ENCODE measurements at places on chromosomes 11 and 22.
A peak's percentile ranks its signal among the peaks of the same experiment; 100 is the strongest.

DNA sequence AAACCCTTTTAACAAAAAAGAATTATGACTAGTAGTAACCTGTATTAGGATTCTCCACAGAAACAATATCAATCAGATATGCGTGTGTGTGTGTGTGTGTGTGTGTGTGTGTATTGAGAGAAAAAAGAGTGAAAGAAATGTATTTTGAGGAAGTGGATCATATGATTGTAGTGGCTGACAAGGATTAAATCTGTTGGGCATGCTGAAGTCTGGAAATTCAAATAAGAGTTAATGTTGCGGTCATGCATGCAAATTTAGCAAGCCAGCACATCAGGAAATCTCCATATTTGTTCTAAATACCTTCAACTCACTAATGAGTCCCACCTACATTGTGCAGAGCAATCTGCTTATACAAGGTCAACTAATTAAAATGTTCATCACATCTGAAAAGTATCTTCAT, 46.8 kb upstream of the IGLL5 start:
- DNase-seq, result no peak

GRCh38 chr11:64207256-64208085, 950 bp downstream of the FERMT3 start:
- no peak for DNase-seq

GRCh38 chr11:133243832-133244231, 288.5 kb downstream of the OPCML start:
- DNase-seq, result no peak

GRCh38 chr22:22906907-22907550, 19.4 kb downstream of the IGLL5 start:
- DNase-seq, result no peak

DNA sequence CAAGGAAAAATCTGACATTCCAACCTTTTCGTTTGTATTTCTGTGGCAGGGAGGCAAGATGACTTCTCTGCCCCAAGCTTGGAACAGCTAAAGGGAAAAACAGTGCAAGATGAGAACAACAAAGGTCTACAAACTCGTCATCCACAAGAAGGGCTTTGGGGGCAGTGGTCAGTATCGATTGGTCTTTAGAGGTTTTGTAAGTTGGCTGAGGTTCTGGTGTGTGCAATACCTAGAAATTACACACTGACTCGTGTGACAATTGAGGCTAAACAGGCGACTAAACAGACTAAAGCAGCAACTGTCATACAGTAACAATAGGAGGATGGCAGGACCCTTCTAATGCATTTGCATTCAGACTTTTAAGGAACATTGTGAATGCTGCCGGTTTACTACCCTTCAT, 994 bp downstream of the DEPDC5 start:
- DNase-seq, result no peak

- no peak for DNase-seq
Measured at GRCh38 chr11:10328314-10329098, 23.6 kb downstream of the ADM start.

- DNase-seq, result no peak
Measured at GRCh38 chr11:19602891-19603290, 109.7 kb upstream of the NAV2 start.

GRCh38 chr11:615504-616319, at the start of gene IRF7:
TSS of gene IRF7 (minus strand) at chr11:615950. CDS start at chr11:615364, 586 bp downstream.
- peak; percentile 79 for DNase-seq

GRCh38 chr11:413120-414081, 1.4 kb downstream of the SIGIRR start:
- DNase-seq, result no peak

GRCh38 chr11:130121445-130121978, 38.1 kb upstream of the ST14 start:
- no peak for DNase-seq

DNA sequence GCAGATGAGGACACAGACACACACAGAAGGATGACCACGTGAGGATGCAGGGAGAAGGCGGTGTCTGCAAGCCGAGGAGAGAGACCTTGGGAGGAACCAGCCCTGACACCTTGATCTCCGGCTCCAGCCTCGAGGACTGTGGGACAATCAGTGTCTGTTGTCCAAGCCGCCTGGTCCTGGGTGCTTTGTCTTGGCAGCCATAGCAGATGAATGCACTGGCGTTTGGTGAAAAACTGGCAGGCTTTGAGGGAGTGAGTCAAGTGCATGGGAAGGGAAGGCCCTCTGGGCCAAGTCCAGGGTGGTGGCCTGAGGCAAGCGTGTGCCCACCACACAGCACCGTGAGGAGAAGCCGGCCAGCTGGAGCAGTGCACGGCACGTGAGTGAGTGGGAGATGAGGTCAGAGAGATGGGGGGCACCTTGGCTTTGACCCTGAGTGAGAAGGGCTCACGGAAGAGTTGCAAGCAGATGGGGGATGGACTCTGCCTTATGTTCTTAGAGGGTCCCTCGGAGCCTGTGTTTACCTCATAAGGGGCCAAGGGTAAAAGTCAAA, 12.4 kb upstream of the BRSK2 start:
- DNase-seq, result no peak

GRCh38 chr11:118042141-118042540, 34.7 kb upstream of the TMPRSS4 start:
- no peak for DNase-seq

- no peak for DNase-seq
Measured at GRCh38 chr11:74570266-74571061, 21.9 kb upstream of the POLD3 start.

DNA sequence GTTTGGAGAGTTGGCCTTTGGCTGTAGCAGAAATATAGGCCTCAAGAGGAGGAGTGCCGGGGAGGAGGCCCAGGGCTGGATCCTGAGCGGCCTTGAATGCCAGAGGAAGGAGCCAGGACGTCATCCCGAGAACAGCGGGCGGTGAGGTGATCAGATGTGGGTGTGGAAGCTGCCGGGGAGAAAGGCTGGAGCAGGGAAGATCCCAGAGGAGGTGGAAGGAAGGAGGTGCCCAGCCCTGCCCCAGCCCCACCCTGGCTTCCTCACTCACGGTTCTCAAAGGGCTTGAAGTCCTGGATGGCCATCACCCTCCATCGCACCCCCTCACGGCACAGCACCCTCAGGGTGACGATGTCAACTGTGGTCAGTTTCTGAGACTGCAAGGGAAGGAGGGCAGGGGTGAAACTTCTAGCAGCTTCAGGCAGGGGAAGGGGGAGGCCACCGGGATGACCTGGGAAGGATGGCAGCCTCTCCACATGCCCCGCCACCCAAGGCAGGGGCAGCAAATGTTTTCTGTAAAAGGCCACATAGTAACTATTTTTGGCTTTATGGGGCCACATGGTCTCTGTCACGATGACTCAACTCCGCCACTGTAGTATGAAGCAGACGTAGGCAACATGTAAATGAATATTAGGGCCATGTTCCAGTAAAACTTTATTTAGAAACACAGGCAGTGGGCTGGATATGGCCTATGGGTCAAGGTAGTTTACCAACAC, 10.7 kb downstream of the IL2RB start:
- DNase-seq, result no peak

DNA sequence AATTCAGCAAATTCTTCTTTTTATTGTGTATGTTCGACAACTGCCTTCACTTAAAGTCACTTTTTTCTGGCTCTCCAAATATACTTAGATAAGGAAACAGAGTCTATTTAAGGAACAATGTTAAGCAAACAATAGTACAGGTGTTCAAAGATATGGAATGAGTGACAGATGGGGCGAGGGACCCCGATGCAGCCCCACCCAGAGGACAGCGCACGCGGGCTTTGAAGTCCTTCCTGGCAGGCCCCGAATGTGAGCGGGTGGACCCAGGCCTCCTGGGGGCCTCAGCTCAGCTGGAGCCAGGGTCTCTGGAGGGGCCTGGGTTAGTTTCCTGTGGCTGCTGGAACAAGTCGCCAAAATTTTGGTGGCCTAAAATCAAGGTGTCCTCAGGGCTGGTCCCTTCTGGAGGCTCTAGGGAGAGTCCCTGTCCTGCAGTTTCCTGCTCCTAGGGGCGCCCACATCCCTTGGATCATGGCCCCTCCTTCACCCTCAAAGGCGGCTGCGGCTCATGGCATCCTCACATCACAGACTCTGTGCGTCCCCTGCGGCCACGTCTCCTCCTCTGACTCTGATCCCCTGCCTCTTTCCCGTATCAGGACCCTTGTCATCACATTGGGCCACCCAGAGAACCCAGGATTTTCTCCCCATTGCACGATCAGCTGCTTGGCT, 40.6 kb upstream of the KCNQ1OT1 start:
- DNase-seq, result no peak

DNA sequence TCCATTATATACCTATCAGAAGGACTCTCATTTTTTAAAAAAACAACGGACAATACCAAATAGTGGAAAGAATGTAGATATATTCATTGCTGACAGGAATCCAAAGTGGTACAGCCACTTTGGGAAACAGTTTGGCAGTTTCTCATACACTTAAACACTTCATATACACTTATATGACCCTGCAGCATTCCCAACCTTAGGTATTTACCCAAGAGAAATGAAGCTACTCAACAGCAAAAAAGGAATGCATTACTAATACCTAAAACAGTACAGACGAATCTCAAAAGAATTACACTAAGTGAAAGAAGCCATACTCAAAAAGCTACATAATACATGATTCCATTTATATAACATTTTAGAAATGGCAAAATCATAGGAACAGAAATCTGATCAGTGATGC, 51.5 kb downstream of the RBFOX2 start:
- DNase-seq, result no peak

GRCh38 chr11:125358254-125358840, 137.7 kb downstream of the FEZ1 start:
- DNase-seq, result no peak

- DNase-seq, result peak; percentile 39
Measured at GRCh38 chr11:92225568-92226330, 1.1 kb downstream of the FAT3 start.

GRCh38 chr22:36384766-36385481, 2.8 kb downstream of the MYH9 start:
- DNase-seq, result no peak

GRCh38 chr22:27792452-27793161, 8.9 kb downstream of the MN1 start:
- no peak for DNase-seq

- no peak for DNase-seq
Measured at GRCh38 chr22:24390576-24390975, 36.8 kb upstream of the ADORA2A start.

- DNase-seq, result no peak
Measured at GRCh38 chr11:2256293-2256913, 14.0 kb downstream of the ASCL2 start.

DNA sequence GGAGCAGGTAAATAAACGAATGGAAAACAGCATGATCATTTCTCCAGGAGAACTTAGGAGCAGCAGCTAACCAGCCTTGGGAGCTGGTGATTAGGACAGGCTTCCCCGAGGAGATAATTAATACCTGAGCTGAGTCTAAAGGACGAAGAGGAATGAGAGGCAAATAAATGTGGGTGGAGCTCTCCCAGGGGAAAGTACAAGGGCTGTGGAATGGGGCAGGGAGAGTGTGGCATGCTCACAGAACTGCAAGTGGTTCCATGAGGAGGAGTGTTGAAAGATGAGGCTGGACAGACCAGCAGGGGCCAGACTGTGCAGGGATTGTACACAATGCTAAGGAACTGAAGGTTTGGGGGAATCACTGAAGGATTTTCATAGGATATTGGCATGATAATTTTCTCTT, 14.2 kb upstream of the TLCD5 start:
- no peak for DNase-seq

GRCh38 chr22:31833930-31834329, 80.1 kb downstream of the DEPDC5 start:
- no peak for DNase-seq

DNA sequence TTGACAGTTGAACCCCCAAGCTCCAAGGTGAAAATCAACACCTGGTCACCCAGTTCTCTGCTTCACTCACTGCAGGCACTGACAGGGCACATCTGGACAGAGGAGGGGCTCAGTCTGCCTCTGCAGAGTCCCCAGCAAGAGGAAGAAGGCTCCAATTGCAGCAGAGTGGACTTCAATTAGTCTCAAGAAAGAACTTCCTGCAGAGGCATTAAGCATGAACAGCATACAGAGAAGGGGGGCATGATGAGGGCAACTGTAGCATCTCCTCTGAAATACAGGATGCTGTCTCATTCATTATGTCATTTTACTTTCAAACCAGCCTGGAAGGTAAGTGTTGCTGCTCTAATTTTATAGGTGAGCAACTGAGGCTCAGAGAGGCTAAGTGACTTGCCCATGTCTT, 11.1 kb downstream of the GDPD5 start:
- DNase-seq, result no peak

GRCh38 chr11:106242718-106243415, 165.4 kb downstream of the AASDHPPT start:
- DNase-seq, result no peak

- DNase-seq, result no peak
Measured at GRCh38 chr11:112382561-112382960, 121.9 kb upstream of the PLET1 start.

GRCh38 chr11:14218728-14219127, 140.3 kb downstream of the RRAS2 start:
- no peak for DNase-seq

DNA sequence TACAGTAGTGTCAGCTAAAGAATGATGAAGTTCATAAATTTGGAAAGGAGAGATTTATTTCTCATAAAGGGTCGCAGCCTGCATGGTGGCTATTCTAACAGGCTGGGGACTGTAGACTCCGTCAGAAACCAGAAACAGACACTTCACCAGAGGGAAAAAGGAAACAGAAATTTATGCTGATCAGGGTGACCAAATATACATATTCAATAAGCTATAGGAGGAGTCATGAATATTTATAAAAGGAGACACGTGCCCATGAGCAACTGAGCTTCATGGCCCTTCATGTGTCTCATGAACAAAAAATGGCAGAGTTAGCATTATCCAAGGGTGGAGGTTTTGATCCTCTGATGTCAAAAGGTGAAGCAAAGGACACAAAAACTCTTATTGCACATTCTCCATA, 392.1 kb downstream of the LARGE1 start:
- no peak for DNase-seq

GRCh38 chr22:44091021-44091721, 67.1 kb downstream of the PARVB start:
- no peak for DNase-seq

GRCh38 chr11:1757861-1758610, 5.7 kb downstream of the CTSD start:
- DNase-seq, result no peak

DNA sequence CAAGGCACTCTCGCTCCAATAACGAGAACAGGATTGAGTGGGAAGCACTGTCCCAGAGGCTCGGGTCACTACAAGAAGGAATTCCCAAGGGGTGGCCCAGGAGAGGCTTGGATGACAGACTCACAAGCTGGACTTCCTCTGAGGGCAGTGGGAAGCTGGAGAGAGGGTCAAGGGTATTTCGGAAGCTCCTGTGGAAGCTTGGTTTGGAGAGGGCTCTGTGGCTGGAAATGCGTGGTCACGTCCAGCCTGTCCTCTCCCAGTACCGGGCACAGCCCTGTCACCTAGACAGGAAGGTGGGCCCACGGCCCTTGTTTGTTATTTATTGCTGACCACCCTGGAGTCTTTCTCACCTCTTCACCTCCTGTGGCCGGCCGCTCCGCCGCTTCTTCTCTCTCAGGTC, 5.3 kb downstream of the SYNGR1 start:
- DNase-seq, result no peak

GRCh38 chr11:32105871-32106560, 15.1 kb downstream of the RCN1 start:
- no peak for DNase-seq

- no peak for DNase-seq
Measured at GRCh38 chr11:105840391-105840790, 181.6 kb downstream of the MSANTD4 start.

GRCh38 chr11:76321340-76321739, 59.6 kb downstream of the THAP12 start:
- no peak for DNase-seq

All from left renal cortex interstitium (tissue), 4 donors.